ENCODE measurements at places on chromosomes 12 and 14.

- DNase-seq, result no peak
These were observed 18.1 kb downstream of the GMFB start for GRCh38 chr14:54470701-54471100.

DNA sequence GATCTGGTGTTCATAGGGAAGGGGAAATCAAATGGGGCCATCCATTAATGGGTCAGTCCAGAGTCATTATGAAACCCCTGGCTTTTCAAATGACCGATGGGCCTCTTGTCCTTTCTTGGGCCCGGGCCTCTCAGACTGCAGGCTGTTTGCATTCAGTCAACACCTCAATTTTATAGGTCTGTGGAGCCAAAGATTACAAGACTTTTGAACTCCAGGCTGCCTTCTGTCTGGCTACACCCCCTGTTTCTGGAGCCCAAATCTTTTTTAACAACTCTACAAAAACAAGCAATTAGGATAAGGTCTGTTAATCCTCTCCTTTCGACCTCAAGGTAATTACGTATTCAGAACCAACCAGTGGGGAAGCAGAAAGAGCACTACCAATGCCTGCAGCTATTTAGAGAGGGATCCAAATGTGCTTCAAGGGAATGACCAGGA lies 35.6 kb downstream of the DUSP6 start:
- DNase-seq, result no peak

DNA sequence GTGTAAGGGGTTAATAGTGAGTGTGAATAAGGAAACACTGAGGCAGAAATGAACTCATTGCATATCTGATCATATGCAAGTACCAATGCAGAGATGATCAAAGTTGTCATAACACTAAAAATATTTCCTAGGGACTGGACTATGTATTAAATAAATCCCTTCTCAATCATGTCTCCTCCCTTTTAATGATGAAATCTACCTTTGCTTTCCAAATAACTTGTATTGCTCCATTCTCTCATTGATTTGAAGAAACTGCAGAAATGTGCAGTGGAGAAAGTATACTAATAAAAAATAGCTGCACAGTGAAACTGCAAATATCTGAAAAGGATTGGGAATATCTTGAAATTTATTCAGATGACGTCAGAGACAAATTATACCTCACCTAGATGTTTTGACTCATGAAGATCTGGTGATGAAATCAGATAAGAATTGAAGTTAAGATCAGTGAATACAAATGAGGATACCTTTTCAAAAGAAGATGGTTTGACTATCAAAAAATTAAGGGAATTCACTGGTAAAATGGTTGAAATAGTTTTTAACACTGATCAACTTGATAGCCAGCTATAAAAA lies 1264.9 kb upstream of the USP15 start:
- no peak for DNase-seq

GRCh38 chr14:84144166-84144565 lies 1385.8 kb upstream of the FLRT2 start:
- no peak for DNase-seq

GRCh38 chr12:50609292-50609874 lies 104.6 kb downstream of the DIP2B start:
- DNase-seq, result no peak

- no peak for DNase-seq
These were observed 324.4 kb downstream of the PAWR start for GRCh38 chr12:79366374-79366773.

DNA sequence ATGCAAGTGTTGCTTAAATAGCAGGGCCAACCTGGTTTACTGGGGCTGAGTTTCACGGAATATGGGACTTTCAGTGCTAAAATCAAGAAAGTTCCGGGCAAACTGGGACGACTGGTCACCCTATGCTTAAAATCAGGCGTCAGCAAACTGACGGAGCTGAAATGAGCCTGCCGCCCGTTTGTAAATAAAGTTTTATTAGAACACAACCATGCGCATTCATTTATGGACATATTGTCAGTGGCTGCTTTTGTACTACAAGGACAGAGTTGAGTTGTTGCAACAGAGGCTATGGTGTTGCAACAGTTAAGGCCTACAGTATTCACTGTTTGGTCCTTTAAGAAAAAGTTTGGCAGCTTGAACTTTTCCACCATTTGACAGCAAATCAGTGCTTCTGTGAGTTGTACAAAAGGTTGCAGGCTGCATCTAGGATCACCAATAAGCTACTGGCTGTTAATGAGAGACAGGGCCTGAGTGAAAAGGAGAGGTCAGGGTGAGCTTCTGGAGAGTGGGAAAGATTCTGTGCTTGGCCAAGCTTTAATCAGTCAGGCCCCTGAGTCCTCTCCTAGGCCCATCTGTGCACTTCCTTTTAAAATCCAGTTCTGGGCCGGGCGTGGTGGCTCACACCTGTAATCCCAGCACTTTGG lies 13.3 kb downstream of the SELPLG start:
- DNase-seq, result no peak

GRCh38 chr14:68389943-68390342 lies 402.9 kb downstream of the ZFP36L1 start:
- no peak for DNase-seq

GRCh38 chr14:94448071-94448808 lies 4.4 kb downstream of the SERPINA11 start:
- DNase-seq, result no peak

DNA sequence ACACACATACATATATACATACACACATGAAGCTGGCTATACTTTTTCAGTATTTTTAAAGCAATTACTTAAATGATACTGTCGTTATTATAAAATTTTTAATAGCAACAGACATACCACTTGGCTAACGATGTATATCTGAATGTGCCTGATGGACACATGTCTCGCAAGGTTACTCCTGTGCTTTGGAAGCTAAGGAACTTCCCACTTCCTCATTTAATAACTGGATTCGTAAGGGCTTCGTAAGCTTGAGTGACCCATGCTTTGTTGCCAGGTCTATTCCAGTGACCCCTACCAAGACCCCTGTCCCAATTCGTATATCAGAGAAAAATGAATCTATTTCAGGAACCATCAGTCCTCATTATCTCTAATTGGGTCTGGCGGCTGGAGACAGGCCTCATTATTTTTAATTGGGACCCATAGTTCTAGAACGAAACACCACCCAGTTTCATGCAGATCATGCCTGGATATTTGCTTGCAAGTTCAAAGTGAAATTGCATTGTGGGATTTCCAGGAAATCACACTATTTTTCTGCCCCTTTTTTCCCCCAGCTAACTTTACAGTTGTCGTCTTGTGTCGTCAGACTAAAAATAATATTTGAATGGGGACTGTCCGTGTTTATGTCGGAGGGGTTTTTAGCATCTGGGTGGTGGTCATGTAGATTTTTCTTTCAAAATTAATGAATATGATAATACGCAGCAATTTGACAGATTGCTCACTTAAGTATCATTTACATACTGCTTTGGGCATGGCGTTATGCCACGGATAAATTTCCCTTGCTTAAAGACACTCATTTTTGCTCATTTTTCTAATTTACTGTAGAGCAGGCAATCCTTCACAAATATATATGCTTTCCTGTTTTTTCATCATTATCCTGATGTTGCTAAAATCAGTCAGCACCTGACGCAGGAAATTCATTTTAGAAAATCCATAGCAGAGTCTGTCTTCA lies 17.1 kb upstream of the MYO1H start:
- no peak for DNase-seq

- DNase-seq, result no peak
These were observed 13.0 kb downstream of the FGD6 start for GRCh38 chr12:95204141-95204866.

DNA sequence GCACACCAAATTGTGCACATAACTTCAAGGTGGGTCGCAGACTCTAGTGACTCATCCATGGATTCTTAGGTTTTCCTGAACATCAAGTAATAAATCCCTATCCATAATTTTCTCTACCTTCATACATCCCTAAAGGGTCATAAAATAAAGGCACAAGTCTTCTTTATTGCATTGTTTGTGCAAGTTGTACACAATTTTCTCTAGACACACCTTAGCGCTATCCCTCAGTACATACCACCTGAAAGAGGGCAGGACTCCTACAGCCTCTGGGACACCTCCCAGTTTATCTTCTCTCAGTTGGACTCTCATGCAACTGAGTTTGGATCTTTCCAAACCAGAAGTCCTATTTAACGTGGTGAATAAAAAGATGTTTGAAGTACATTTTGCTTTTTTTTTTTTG lies 168.5 kb upstream of the BMP4 start:
- no peak for DNase-seq
